ENCODE measurements at places on chromosomes 12 and 14.

- DNase-seq = no peak
These were observed 27.0 kb upstream of the INSM2 start for GRCh38 chr14:35506927-35507326.

- DNase-seq = no peak
These were observed 32.7 kb downstream of the ANAPC7 start for GRCh38 chr12:110370732-110371231.

GRCh38 chr12:6963791-6964413 is 6.6 kb downstream of the PHB2 start:
- DNase-seq = no peak

- no peak for DNase-seq
These were observed 756.5 kb upstream of the TBX3 start for GRCh38 chr12:115440438-115440837.

- peak; percentile 33 for DNase-seq
These were observed 186.7 kb downstream of the EFCAB11 start for GRCh38 chr14:89767861-89768268.

GRCh38 chr14:72961579-72962335 is 35.5 kb downstream of the DCAF4 start:
- no peak for DNase-seq

DNA sequence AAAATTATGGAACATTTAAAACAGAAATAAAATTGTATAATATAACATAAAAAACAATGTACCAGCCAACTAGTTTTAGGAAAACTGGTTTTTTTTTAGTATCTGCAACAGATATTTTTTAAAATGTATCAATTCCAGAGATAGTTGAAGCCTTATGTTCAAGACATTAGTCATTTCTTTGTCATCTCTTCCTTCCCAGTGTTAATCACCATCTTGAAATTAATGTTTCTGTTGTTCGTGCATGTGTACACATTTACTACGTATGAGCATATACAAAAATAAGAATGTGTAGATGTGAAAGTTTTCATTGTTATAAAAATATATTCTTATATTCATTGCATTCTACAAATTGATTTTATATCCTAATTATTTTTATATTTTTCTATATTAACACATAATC is 1062.1 kb downstream of the SLC6A15 start:
- no peak for DNase-seq

DNA sequence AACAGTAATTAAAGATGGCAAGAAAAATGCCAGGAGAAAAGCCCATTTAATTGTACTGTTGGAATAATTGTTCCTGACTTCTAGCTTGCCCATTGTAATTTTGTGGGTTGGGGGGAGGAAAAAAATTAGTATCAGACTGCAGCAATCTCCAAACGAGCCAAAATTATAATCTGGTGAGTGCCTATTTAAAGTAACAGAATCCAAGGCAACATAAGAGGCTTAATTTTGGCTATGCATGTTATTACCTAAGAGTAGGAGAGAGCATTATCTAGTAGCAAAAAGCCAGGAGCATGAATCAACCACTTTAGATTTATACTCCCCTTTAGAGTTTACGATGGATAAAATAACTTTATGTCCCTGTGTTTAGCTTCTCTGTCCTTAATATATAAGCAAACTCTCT is 14.6 kb upstream of the DENND5B start:
- DNase-seq = no peak

Data from stimulated activated CD8-positive, alpha-beta memory T cell treated with anti-CD3 and anti-CD28 coated beads, Interleukin-7, amount 100 ng/mL, for 4 hours (primary cell).